ENCODE measurements at places on chromosomes 5 and 9. TPM values are rescaled to one million over a fixed set of nuclear protein-coding genes. Genes with fewer than 3 reads are reported as not detected.

DNA sequence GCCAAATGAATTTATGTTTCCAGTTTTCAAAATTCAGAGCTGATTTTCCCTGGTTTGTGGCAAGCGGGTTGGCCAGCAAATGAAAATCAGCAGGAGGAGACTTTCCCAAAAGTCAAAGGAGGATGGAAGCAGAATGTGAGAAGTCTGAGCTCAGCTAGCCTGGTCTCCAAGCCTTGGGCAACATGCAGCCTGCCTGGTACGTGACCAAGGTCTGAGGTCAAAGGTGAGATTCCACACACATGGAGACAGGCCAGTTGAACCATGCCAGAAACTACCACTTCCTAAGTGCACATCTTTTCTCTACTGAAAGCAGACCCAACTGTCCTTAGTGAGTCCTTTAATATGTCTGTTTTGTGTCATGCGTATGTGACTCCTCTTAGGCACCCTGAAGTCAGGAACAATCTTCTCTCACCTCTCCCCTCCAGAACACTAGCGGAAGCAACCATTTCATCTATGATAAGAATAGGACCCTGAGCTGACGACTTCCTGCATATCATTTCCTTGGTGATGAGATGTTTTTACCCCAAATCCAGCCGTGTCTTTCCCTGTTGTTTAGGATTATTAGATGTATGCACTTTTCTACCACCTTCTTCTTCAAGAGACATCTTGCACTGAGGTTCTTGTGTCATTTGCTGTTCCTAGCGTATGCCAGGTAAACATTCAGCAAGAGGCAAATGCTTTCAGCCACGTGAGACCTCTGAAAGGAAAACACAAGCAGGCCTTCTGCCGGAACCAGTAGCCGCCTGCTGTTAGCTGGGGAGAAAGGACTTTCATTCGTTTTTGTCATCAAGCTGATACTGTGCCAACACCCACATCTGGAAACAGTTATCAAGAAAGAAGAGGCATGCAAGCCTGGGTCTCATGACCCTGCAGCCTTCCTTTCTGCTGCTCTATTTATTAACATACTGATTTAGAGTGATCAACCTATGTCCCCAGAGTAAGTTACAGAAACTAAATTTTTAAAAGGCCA, 9.7 kb upstream of the TGFBI start:
- no peak for DNase-seq

IPPK gene
- 10.1 TPM for total RNA-seq

TAS2R1 gene
- total RNA-seq, result not detected

DNA sequence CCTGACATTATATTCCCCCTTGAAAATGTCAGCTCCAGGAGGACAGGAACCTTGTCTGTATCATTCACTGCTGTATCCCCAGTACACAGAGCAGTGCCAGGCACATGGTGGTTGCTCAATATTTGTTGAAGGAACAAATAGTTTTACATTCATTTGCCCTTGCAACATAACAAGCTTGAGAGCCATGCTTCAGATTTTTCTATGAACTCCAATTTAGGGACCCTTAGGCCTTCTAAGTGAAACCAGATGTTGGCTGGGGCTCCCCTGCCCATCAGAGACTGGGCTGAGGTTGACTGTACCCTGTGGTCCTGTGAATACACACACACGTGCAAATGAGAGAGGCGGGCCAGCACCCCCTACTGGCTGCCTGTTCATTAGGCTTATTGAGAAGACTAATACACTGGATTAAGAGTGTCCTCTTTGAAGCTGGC, 214.9 kb upstream of the WWC1 start:
- DNase-seq, result no peak

- no peak for DNase-seq
These were observed 8.4 kb upstream of the FSD1L start for GRCh38 chr9:105439428-105439827.

TNC gene
- 32.6 TPM for total RNA-seq

DNA sequence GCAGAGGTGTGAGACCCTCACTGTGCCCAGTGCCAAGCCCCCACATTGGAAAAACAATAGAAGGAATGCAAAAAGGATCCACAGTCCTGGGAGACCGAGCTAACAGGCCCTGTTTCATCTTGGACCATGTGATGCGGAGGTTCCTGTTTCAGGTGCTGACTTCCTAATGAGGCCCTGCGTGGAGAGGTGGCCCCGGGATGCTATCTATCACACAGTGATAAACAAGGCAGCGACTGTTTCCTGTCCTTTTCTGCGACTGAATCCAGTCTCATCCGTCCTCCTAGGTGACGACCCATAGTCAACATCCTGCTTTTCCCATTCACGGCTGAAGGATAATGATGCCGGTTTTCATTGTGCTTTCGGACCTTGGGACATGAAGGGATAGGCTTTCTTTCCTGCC, 56.4 kb upstream of the BOD1 start:
- DNase-seq, result peak; percentile 68

- no peak for DNase-seq
These were observed 31.5 kb upstream of the ZFAND5 start for GRCh38 chr9:72396247-72397091.

GRCh38 chr9:122827761-122828093, 661 bp downstream of the PDCL start:
- DNase-seq, result no peak

GRCh38 chr9:127437497-127438264, 13.5 kb downstream of the ZNF79 start:
- DNase-seq, result no peak

GRCh38 chr9:84701801-84702200, 32.3 kb downstream of the NTRK2 start:
- DNase-seq, result no peak

- no peak for DNase-seq
These were observed 75.5 kb upstream of the RANBP3L start for GRCh38 chr5:36377192-36377591.

- no peak for DNase-seq
These were observed 30.7 kb downstream of the LHX2 start for GRCh38 chr9:124042201-124042721.

GRCh38 chr9:24036459-24036858, 210.4 kb upstream of the ELAVL2 start:
- no peak for DNase-seq

LSM11 gene
- total RNA-seq, result 2.1 TPM

DNA sequence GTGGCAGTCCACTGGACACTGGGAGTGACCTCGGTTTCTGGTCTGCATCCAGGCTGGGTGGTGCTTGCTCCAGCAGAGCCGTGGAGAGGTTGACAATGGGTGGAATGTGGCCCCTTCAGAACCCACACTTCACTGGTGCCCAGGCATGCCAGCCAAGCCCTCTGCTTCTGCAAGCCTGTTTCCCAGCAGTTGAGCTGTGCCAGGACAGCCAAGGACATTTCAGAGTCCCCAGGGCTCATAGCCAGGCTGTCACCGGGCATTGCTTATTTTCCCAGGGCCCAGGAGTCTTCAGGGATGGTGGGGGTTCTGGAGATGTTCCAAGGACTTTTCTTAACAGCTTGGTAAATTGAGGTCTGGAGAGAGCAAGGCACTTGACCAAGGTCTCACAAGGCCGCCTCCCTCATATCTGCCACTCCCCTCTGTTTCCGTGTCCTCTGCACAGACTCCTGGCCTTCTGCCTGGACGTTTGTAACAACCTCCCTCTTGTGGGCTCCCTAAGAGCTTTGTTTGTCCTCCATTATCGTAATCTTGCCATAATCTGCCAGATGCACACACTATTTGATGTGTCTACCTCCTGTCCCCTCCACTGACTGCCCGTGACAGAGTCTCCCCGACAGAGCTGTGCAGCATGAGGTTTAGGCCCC, 3.8 kb upstream of the NDST1 start:
- no peak for DNase-seq

ARID3C gene
- total RNA-seq, result not detected

FRRS1L gene
- 0.32 TPM for total RNA-seq

- DNase-seq, result peak; percentile 92
These were observed 12.9 kb downstream of the ITGA1 start for GRCh38 chr5:52800394-52801213.
